ENCODE measurements at places on chromosomes 16 and 17.

DNA sequence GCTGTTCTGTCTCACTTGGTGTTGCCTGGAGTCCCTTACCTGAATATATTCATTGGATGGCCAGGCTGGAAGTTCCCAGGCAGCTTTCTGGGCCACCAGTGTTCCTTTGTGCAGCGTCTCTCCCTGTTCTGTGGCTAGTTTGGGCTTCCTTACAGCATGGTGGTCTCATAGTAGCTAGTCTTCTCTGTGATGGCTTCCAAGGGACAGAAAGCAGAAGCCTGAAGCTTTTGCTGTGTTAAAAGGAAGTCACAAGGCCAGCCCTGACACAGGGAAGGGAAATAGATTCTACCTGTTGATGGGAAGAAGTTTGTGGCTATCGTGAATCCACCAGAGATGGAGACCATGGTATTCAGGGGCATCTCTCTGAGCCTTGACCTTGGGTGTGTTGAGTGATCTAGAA, 34.6 kb downstream of the PLCG2 start:
- no peak for DNase-seq

- no peak for DNase-seq
Measured at GRCh38 chr17:58391302-58391984, 25.9 kb downstream of the RNF43 start.

- no peak for DNase-seq
Measured at GRCh38 chr16:50151756-50152155, 1.4 kb upstream of the TENT4B start.

DNA sequence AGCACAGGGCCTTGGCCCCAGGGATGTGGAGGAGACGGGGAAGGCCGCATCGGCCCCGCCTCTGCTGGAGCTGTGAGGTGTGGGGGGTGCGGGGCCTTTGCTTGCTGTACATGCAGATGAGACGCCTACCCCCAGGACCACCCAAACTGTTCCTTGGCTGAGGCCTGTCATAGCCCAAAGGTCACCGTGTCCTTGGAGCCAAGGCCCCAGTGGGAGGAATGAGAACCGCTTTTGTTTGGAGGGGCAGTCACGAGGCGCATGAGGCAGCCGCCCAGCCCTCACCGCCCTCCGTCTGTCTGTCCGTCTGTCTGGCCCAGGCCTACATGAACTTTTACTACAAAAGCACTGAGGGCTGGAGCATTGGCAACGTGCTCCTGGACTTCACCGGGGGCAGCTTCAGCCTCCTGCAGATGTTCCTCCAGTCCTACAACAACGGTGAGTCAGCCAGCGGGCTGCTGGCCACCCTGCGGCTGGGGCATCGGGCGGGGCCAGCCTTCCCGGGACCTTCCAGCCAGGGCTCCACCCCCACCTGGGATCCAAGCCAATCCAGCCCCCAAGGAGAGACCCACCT, 8.8 kb downstream of the TAX1BP3 start:
- DNase-seq = no peak
